Endothelial cell of umbilical vein (primary cell): ENCODE measurements at places on chromosomes 5 and 9.
A peak's percentile ranks its signal among the peaks of the same experiment; 100 is the strongest.

DNA sequence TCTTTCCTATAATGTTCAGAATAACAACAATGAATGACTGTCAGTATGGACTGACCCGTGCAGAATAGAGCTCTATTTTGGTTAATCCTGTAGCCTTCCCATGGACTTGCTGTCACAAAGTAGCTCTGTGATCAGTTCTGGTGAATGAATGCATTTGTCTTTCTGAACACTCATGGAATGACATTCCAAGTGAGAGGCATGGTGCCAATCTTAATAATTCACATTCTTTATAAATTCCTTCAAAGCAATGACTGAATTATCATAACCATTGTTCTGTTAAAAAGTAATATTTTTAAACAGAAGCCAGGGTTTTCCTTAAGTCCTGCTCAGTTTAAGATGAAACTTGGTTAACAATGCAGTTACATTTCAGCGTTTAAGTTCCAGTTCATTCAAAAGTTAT lies 360.5 kb downstream of the ICE1 start:
- no peak for DNase-seq

- peak; percentile 74 for DNase-seq
Observed at GRCh38 chr9:19925674-19926503, 137.1 kb upstream of the SLC24A2 start.

DNA sequence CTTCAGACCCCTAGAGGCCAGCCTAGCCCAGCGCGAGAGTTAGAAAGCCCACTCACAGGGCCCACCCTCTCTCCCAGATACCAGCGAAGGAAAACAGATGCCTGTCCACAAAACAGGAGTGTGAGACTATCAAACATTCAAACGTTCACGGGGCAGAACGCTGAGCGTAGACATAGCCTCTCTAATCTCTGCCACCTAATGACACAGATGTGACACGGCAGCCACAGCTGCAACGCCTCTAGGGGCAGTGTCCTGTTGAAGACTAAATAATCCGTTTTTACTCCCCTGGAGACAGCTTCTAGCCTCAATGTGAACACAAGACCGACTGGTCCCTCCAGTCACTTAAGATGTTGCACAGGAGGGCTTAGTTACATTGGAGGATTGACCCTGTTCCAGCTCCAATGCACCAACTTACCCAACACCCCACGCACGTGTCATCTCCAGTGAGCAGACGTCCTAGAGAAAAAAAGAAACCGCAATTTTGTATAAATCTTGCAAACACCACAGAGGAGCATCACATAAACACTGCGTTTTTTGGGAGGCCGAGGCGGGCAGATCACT lies 14.3 kb downstream of the DIPK1B start:
- peak; percentile 56 for DNase-seq

DNA sequence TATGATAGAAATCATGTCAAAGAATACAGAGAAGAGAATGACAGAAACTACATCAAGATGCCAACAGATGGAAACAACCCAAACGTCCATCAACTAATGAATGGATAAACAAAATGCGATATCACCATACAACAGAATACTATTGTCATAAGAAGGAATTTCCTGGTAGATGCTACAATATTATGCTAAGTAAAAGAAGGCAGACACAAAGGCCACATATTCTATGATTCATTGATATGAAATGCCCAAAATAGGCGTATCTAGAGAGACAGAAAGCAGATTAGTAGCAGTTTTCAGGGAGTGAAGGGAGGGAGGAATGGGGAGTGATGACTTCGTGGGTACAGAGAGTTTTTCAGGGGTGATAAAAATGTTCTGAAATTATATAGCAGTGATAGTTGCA lies 58.3 kb upstream of the AKNA start:
- peak; percentile 63 for DNase-seq

GRCh38 chr5:124349931-124350330 lies 396.5 kb downstream of the ZNF608 start:
- DNase-seq = no peak

DNA sequence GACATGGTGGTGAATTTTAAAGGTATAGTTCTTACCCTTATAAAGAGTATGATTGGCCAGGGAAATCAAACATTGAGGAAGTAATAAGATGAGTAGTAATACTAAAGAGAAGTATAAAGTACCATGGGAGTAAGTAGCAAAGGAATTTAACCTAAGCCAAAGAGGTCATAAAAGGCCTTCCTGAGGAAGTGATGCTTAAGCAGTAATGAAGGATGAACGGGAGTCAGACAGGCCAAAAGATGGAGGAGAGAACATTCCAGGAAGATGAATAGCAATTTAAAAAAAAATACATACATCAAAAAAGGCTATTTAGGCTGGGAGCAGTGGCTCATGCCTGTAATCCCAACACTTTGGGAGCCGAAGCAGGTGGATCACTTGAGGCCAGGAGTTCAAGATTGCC lies 29.0 kb downstream of the KLHL3 start:
- peak; percentile 77 for DNase-seq

- no peak for DNase-seq
Observed at GRCh38 chr5:173464813-173465212, 136.6 kb upstream of the STC2 start.

GRCh38 chr9:126123927-126124326 lies 202.7 kb upstream of the MVB12B start:
- DNase-seq = no peak

DNA sequence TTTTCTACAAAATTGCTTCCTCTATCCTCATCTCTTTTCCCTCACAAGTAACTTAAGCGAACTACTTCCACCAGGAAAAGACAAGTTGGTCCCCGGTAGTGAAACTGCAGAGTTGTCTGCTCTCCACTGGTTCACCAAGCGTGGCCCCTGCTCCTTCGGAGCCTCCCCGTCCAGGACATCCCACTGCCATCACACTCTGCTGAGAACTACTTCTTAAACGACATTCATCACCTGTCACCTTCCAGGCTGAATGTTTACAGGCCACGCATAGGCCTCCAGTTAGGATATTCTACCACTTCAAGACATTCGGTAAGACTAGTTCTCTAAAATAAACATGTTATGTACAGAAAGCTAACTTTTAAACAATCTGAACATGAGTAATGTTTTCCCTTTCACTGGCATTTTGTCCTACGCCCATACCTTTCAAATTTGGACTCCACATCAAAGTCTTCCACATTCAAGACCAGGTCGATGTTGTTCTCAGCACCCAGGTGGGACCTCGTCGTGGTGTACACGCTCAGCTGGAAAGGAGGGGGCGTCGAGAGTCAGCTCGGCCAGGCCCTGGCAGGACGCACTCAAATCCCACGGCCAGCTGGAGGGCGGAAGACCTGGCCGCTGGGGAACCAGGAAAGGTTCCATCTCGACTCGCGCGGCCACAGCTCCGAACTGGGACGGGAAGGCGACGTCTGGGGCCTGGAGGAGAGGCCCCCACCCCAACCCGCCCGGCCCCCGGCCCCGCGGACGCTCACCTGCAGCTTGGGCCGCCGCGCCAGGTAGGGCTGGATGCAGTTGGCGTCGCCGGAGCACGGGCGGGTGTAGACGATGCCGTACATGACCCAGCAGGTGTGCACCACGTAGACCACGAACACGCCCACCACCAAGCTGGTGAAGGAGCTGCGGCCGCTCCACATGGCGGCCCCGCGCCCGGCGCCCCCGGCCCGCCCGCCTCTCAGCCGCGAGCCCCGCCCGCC lies 683 bp downstream of the CLPTM1L start:
- peak; percentile 37 for DNase-seq

- DNase-seq = no peak
Observed at GRCh38 chr9:72188232-72188631, 39.0 kb downstream of the GDA start.

DNA sequence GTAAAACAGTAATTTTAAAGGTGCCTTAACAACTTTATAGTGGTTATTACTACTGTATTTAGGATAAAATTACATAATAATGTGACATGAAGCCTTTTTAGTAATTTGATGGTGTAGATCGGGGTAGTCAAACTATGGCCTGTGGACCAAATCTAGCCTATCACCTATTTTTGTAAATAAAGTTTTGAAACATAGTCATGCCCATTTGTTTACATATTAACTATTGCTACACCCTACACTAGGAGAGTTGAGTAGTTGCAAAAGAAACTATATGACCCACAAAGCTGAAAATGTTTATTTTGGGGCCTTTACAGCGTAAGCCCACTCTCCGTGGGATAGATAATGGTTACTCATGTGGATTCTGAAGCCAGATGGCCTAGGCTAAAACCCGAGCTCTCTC lies 6.2 kb downstream of the CEP78 start:
- DNase-seq = no peak

DNA sequence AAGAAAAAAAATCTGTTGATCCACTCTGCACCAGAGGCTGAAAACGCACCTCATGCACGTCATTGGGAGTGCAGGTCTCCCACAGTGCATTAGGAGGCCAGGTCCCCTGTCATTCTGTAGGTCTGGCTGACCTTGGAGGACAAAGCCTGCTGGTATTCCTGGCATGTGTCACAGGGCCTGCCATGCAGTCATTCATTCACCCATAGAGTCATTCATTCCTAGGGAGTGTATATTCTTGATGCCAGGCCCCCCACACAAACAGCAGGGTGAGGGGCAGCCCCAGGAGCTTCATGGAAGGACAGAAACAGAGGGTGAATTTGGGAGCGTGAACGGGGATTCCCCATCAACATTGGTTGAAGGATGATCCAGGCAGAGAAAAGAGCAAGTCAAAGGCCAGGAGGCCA lies 2.2 kb downstream of the GBGT1 start:
- no peak for DNase-seq
